NCI-H69 (cell line): ENCODE measurements at places on chromosomes 6 and 20.

- DNase-seq = peak; percentile 12
Measured at GRCh38 chr20:23046431-23046830, 3.0 kb downstream of the THBD start.

GRCh38 chr6:133241086-133241900 lies at the start of gene EYA4:
TSS of gene EYA4 (plus strand) at chr6:133241357. CDS start at chr6:133274781, 33,424 bp downstream.
- DNase-seq = peak; percentile 47

GRCh38 chr6:22098601-22099031 lies 198.2 kb downstream of the PRL start:
- peak; percentile 97 for DNase-seq

GRCh38 chr6:50986319-50986718 lies 167.6 kb downstream of the TFAP2B start:
- no peak for DNase-seq

GRCh38 chr6:48311301-48311700 lies 200.3 kb upstream of the PTCHD4 start:
- DNase-seq = no peak

DNA sequence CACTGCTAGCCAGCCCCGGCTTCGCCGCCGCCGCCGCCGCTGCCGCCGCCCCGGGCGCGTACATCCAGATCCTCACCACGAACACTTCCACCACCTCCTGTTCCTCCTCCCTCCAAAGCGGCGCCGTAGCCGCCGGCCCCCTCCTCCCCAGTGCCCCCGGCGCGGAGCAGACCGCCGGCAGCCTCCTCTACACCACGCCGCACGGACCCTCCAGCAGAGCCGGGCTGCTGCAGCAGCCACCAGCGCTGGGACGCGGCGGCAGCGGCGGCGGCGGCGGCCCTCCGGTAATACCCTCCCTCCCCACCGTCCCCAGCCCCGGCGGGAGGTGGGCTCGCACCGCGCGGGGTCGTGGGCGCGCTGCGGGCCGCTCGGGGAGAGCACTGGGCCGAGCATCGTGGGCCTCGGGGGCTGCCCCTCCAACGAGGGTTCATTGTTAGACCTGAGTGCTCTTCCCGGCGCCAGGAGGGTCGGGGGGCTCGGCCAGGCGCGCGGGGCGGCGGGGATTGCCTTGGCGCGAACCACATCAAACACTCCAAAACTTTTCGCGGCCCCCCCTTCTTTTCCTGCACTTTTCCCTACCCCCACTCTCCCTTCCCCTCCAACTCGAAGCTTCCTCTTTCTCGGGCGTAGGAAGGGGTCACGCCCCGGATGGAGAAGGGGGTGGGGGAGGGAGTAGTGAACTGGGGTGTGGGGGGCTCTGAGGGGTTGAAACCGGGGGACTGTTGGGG lies 827 bp downstream of the E2F3 start:
- DNase-seq = peak; percentile 79
